ENCODE measurements at places on chromosomes 13 and 19. TPM values are rescaled to one million over a fixed set of nuclear protein-coding genes. Genes with fewer than 3 reads are reported as not detected.
A peak's percentile ranks its signal among the peaks of the same experiment; 100 is the strongest.

- peak; percentile 9 for DNase-seq
These were observed 12.4 kb upstream of the ELAVL1 start for GRCh38 chr19:8017808-8018207.

- no peak for DNase-seq
These were observed 43.7 kb downstream of the TSSK6 start for GRCh38 chr19:19471682-19472081.

The IGFL2 gene
- 0.36 TPM for polyA plus RNA-seq

GRCh38 chr13:60047918-60048317 is 115.8 kb downstream of the DIAPH3 start:
- DNase-seq, result no peak

The PTGER1 gene
- not detected for polyA plus RNA-seq

DNA sequence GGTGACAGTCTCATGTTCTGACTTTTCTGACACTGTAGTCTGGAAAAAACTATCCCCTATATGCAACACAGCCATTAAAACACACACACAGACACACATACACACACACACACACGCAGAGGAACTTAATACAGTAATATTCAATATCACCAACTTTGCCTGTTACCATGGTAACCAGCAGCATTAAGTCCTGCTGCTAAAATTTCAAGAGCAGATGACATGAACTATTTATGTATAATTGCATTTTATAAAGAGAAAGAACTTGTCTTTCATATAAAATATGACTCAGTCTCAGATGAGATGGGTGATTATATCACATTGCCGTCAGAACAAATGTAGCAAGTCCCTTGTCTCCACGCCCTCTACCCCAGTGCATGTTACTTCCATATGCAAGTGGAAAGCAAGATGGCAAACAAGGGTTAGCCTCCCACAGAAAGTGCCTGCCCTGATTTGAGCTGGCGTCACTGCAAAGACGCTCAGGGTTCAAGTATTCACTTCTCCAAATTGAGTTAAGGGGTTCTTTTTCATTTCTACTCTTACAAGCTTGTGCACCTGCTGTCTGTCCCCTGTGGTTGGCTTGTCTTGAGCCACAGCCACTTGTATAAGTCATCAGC is 576.8 kb downstream of the UQCRFS1 start:
- no peak for DNase-seq

The COMP gene
- polyA plus RNA-seq, result not detected

DNA sequence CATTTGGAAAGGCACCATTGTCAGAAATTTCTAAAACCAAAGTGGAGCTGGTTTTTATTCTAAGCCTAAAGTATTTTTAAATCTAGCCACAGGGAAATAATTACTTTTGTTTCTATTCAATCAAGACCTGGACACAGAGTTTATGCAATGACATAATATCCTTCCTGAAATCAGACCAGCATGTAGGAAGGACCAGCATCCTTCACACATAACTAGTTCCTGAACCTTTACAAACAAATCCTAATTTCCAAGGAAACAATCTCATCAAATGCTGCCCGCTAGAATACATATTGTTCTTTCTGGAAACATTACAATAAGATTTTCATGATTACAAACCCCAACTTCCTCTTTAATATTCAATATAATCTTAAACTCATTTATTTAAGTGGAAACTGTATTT is 1.5 kb downstream of the STARD13 start:
- DNase-seq, result no peak

DNA sequence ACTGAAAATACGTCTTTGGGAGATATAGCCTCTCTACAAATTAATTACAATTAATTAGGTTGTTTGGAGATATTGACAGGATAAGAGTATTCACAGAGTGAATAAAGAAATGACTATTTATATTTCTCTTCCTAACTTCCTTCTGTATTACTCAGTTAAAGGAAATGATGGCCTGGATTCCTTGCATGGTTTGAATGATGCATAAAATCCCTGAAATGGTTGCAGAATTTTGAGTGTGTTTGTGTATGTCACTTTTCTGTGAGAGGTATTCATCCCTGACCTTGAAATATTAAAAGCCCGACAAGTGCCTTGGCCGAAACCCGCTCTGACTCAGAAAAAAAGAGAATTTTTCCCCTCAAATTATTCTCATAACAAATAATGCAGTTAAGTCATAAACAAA is 90.0 kb downstream of the PDS5B start:
- DNase-seq, result no peak

DNA sequence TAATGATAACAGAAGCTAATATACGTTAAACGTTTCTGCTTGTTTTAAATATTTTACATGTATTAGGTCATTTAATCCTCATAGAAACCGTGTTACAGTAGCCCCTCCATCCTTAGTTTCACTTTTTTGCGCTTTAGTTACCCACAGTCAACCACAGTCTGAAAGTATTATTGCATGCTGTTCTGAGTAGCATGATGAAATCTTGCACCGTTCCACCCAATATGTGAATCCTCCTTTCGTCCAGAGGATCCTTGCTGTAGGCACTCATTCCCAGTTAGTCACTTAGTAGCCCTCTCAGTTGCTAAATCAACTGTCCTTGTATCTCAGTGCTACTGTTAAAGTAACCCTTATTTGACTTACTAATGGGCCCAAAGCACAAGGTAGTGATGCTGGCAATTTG is 257.8 kb downstream of the ENOX1 start:
- no peak for DNase-seq

DNA sequence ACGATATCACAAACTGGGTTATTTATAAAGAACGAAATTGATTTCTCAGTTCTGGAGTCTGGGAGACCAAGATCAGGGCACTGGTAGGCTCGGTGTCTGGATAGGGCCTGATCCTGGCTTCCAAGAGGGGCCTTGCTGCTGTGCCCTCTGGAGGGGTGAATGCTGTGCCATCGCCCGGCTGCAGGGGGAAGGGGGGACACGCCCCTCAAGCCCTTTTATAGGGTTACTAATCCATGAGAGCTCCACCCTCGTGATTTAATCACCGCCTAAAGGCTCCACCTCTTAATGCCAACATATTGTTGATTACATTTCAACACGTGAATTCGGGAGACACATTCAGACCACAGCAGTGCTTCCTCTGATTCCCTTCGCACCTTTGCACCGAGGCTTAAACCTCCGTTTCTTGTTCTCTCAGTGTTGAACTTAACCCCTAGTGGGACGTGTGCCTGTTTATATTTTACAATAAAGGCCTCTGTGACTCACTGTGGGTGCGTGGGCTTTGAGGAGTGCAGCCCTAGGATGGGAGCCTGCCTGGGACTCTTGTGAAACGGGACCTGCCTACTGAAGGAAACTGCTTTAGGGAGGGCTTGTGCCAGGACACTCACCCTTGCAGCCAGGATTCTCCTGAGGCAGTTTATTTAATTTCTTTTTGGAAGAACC is 52.4 kb upstream of the SPATA13 start:
- no peak for DNase-seq

The ZNF525 gene
- 6.8 TPM for polyA plus RNA-seq

The CFAP97D2 gene
- polyA plus RNA-seq, result 0.22 TPM

DNA sequence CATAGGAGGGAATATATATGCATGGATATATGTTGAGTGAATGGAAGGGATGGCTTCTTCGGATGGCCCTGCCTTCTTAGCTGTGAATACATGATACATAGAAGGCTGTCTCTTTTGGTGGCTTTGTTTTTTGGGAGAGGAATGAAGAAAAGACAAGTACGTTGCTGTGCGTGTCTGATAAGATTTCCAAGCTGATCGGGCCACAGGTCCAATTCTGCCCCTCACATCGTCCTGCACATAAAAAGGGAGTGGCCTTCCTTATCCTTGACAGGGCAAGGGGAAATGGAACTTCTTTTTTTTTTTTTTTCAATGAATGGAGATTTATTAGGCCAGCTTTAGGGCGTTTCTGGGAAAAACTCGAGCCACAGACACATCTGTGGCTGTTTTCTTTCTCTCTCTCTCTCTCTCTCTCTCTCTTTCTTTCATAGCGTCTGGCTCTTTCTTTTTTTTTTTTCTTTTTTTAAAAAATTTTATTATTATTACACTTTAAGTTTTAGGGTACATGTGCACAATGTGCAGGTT is 103.8 kb upstream of the SPATA13 start:
- no peak for DNase-seq
